ENCODE measurements at places on chromosomes 4 and X. TPM values are rescaled to one million over a fixed set of nuclear protein-coding genes. Genes with fewer than 3 reads are reported as not detected.

The PLAC8 gene
- total RNA-seq = not detected

The CENPVL3 gene
- not detected for total RNA-seq

The CLDN34 gene
- not detected for total RNA-seq

The PCDH7 gene
- total RNA-seq = 1.2 TPM

The TFE3 gene
- total RNA-seq = 52.6 TPM

The INPP4B gene
- total RNA-seq = 10.0 TPM

The PDS5A gene
- total RNA-seq = 50.3 TPM

The RAB9B gene
- total RNA-seq = 0.68 TPM

The MORC4 gene
- 14.4 TPM for total RNA-seq

The DCAF4L1 gene
- total RNA-seq = 0.33 TPM

The UGT2B10 gene
- not detected for total RNA-seq

The ANK2 gene
- total RNA-seq = 11.6 TPM

The UGT2B11 gene
- total RNA-seq = not detected

The PABPC4L gene
- not detected for total RNA-seq

The GAGE12E gene
- not detected for total RNA-seq

The PABPC1L2B gene
- not detected for total RNA-seq

The IL21 gene
- not detected for total RNA-seq

The RAB41 gene
- not detected for total RNA-seq

The CCDC120 gene
- total RNA-seq = not detected

The SPOCK3 gene
- total RNA-seq = 0.07 TPM

The USP17L12 gene
- not detected for total RNA-seq

The YY2 gene
- 1.7 TPM for total RNA-seq

The NAA15 gene
- total RNA-seq = 71.0 TPM

The MXRA5 gene
- total RNA-seq = not detected

The FRMPD4 gene
- total RNA-seq = 0.37 TPM

Data from HT1080 (cell line).